Activated CD8-positive, alpha-beta T cell treated with anti-CD3 and anti-CD28 coated beads for 36 hours (primary cell): ENCODE measurements at places on chromosomes 2 and 18. TPM values are rescaled to one million over a fixed set of nuclear protein-coding genes. Genes with fewer than 3 reads are reported as not detected.

DNA sequence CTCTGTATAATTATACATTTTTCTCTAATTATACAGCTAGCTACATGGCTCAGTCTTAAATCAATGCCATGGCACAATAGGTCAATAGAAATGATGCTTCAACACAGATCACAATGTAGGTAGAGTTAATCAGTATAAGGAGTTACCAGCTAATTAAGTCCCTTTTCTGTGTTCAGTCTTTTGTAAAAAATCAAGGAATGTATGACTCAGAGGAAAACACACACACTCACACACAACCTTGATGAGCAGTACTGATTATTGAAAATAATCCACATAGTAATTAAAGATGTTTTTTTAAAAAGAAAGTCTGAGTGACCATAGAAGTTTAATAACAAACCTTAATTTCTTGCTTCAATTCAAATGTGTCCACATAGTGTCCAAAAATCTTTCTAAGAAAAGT is 691.3 kb downstream of the LRP1B start:
- H3K4me1 ChIP-seq, result no peaks in the 10 kb centered on the region
- no peak overlapping the region for H3K4me3 ChIP-seq
- no peak overlapping the region for H3K27ac ChIP-seq
- H3K27me3 ChIP-seq, result no peaks in the 10 kb centered on the region
- H3K36me3 ChIP-seq, result no peaks in the 10 kb centered on the region
- no peak for DNase-seq

DNA sequence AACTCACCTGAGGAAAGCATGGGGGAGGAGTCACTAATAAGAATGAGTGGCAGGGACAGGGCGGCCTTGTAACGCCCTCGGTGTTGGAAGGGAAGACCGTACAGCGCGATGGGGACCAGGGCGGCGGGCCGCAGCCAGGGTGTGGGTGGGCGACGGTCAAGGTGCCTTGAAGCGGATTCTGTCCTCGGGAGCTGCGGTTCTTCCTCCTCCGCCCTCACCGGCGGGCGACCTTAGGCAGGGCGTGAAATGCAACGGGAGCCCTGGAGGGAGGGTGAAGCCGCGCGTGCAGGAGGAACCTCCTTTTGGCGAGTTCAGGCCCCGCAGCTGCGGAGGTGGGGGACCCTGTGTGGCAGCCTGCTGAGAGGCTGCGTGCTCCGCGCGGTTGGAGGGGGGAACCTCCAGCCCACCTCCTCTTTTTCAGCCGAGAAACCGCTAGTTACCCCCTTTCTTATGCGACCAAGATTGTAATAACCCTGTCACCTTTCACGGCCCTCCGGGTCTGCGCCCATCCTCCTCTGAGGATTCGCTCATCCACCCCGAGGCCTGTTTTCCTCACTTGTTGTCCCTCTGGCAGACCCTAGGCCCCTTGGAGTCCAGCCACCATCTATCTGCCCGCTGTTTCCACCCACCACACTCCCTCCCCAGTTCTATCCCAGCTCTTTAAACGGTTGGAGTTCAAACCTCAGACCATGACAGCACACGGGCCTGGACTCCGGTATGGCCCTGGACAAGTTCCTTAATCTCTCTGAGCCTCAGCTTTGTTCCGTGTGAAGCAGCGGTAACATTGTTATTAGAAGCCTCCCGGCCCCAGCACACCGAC is 823 bp upstream of the RNU2-63P start:
- H3K36me3 ChIP-seq, result no peaks in the 10 kb centered on the region
- peak overlapping the region; percentile 100 for H3K27ac ChIP-seq
- peak overlapping the region; percentile 98 for H3K4me3 ChIP-seq
- peaks cover 16% of the 10 kb centered on the region for H3K4me1 ChIP-seq

DNA sequence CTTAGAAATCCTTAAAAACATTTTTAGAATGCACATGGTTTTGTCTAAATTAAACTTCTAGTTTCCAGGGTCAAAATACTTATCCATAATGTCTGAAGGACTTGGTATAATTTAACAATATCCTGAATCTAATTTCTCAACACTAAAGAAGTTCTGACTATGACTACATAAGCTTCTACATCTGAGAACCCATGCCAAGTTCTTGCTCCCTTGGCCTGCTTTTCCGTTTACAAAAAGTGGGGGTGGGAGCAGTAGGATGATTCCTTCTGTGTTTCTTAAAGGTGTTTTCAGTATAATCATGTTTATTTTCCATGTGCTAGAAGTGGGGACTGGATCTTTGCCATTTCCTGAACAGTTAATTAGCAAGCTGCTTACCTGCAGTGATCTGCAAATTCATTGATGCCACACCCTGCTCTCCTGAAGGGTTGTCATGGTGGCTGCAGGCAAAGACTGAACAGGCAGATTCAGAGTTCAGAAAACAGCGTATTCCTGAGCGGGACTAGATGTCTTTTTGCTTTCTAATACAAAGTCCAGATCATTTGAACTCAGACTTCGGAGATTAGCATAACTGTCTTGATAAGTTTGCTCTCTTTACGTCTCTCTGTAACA is 36.2 kb downstream of the ADNP2 start:
- H3K27ac ChIP-seq, result no peak overlapping the region
- no peak overlapping the region for H3K4me3 ChIP-seq
- DNase-seq, result no peak
- peaks cover 10% of the 10 kb centered on the region for H3K36me3 ChIP-seq

GRCh38 chr2:153005071-153005730 is 286.8 kb downstream of the ARL6IP6 start:
- DNase-seq, result no peak
- no peaks in the 10 kb centered on the region for H3K4me1 ChIP-seq
- H3K27ac ChIP-seq, result no peak overlapping the region
- no peak overlapping the region for H3K4me3 ChIP-seq

ARHGEF33 gene
- not detected for total RNA-seq

GRCh38 chr2:167510071-167510759 is 621.9 kb downstream of the XIRP2 start:
- no peak for DNase-seq
- H3K27ac ChIP-seq, result no peak overlapping the region
- H3K4me1 ChIP-seq, result no peaks in the 10 kb centered on the region
- H3K36me3 ChIP-seq, result no peaks in the 10 kb centered on the region
- H3K27me3 ChIP-seq, result no peaks in the 10 kb centered on the region

DNA sequence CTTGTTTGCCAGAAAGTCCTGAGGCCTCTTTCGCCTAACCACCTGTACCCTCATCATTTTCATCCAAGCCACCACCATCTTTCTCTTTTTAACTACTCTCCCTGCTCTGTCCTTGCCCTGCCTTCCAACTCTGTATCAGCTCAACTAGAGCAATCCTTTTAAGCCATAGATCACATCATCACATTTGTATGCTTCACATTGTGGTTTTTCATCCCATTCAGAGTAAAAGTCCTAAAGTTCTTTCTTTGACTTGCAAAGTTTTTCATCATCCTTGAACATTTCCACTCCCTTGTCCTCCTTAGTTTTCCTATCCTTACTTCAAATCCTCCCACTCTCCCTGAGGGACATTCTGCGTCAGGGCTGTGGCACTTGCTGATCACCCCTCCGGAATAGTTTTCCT is 73.9 kb downstream of the SLC39A10 start:
- peaks cover 41% of the 10 kb centered on the region for H3K36me3 ChIP-seq
- no peak for DNase-seq
- no peak overlapping the region for H3K27ac ChIP-seq

IL36RN gene
- total RNA-seq, result not detected

MALT1 gene
- 67.5 TPM for total RNA-seq
